A549 treated with RU486 at 1 μM for 4 hours (cell line): ENCODE measurements at places on chromosomes 6 and 20. TPM values are rescaled to one million over a fixed set of nuclear protein-coding genes. Genes with fewer than 3 reads are reported as not detected.

YWHAB gene
- 195 to 207 TPM (median 204 TPM) in 5 replicates for total RNA-seq

TNFAIP3 gene
- 11.3 to 19.9 TPM (median 12.3 TPM) in 5 replicates for total RNA-seq

TMEM170B gene
- 0.17 to 0.87 TPM (median 0.80 TPM) in 5 replicates for total RNA-seq

HDGFL1 gene
- not detected in 5 replicates for total RNA-seq

RIPOR3 gene
- 0.05 to 0.10 TPM (median 0.06 TPM) in 3 of 5 replicates, not detected in the others for total RNA-seq

DACT2 gene
- 0.07 to 0.65 TPM (median 0.25 TPM) in 5 replicates for total RNA-seq

CEBPB gene
- 105 to 252 TPM (median 216 TPM) in 5 replicates for total RNA-seq

HLA-DRB1 gene
- total RNA-seq, result not detected in 5 replicates

LY6G6D gene
- not detected in 5 replicates for total RNA-seq

SLPI gene
- 8.9 to 16.3 TPM (median 11.7 TPM) in 5 replicates for total RNA-seq

CAPN11 gene
- not detected in 5 replicates for total RNA-seq

PRR18 gene
- 0.16 to 0.27 TPM (median 0.23 TPM) in 4 of 5 replicates, not detected in the other for total RNA-seq

C4A gene
- 0.50 to 1.7 TPM (median 0.99 TPM) in 5 replicates for total RNA-seq

SMPD2 gene
- 13.7 to 15.2 TPM (median 14.3 TPM) in 5 replicates for total RNA-seq

DEFB119 gene
- not detected in 5 replicates for total RNA-seq

RPP21 gene
- 54.6 to 73.4 TPM (median 72.6 TPM) in 5 replicates for total RNA-seq

RIOK1 gene
- 10.1 to 13.4 TPM (median 12.9 TPM) in 5 replicates for total RNA-seq

RAET1G gene
- 7.3 to 13.0 TPM (median 9.7 TPM) in 5 replicates for total RNA-seq

MEP1A gene
- total RNA-seq, result not detected in 5 replicates
